NCI-H2171 treated with DMSO at 0.1 percent for 48 hours (cell line): ENCODE measurements at places on chromosomes 7 and 10.

DNA sequence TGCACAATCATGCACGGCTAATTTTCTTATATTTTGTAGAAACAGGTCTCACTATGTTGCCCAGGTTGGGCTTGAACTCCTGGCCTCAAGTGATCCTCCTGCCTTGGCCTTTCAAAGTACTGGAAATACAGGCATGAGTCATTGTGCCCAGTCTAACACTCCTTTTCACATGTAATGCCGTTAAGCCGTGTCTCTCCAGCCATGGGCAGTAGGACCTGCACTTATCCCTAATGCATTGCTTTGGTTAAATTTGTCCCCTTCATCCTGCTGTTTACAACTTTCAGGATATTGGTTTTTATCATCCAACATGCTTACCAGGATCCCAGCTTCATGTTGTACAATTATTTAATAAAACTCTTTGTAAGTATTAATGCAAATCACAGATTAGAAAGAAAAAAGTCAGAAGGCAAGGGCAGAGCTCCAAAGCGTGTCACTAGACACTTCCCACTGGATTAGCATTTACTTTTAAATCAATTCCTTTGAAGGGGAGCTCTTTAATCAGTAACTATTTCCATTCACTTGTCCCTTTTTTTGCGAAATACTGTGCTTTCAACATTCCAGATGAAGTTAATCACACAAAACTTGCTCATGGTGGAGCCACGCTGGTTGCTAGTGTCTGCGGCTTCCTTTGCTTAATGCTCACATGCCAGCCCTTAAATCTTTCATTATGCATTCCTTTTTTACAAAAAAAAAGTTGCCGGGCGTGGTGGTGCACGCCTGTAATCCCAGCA, 256.0 kb upstream of the AUTS2 start:
- DNase-seq, result no peak

DNA sequence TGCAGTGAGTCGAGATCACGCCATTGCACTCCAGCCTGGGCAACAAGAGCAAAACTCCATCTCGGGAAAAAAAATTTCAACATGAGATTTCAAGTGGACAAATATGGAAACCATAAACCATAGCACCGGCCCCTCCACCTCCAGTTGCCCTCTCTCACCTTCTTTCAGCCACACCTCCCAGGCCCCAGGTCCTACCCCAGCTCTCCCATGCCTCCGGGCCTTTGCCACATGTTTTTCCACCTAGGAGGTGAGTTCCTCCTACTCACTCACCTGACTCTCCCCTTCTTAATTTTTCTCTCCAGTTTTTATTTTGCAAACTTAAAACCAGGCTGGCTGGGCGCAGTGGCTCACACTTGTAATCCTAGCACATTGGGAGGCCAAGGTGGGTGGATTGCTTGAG, 13.7 kb upstream of the CLDN4 start:
- no peak for DNase-seq

DNA sequence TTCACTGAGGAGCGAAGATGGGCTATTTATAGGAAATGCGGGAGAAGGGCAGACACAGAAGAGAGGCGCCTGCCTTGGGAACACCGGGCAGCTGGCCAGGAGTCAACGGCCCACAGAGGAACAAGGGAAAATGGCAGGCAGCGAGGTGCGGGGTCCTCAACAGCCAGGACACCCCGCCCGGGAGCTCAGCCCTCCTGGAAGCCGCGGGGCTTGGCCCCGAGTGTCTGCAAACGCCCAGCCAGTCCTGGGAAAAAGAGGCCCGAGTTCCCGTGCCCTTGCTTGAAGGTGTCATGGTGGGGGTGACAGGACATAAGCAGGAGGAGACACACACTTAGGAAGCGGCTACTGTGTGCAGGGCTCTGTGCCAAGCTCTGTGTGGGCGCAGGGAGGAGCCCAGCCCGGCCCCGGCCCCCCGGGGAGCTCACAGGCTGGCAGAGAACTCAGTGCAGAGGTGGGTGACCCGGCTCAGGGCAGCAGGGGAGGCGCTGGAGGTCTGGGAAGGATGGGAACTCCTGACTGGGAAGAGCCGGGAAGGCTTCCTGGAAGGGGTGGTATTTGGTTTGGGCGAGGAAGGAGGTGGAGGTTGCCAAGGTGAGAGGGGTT, 79.9 kb downstream of the ELFN1 start:
- no peak for DNase-seq

GRCh38 chr7:130365511-130366441, 14.5 kb upstream of the CPA1 start:
- peak; percentile 99 for DNase-seq

DNA sequence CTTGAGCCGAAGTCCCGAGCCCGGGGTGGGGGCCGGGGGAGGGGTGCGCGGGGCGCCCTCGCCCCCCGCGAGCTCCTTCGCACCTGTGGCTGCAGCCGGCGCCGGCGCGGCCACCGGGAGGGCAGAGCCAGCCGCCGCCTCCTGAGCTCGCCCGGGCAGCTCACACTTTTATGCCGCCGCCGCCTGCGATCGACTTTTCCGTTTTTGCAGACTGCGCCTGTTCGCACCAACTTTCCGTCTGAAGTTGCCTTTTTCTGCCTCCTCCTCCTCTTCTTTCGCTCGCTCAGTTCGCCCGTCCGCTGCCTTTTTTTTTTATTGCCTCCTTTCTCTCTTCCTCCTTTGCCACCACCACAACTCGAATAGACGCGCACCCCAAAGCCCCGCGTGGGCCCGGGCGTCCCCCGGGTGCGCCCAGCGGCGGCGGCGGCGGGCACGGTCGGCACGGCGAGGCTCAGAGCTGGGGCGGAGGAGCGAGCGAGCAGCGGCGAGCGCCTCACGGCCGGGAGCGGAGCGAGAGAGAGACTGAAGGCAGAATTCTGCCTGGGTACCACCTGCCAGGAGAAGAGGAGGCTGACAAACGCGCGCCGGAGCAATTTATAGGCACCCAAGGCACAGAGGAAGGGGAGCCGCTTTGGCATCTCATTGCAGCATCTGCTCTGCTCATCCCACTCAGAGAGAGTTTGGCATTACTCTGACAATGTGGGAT, at the start of gene C1QL3:
TSS of gene C1QL3 (minus strand) at position 569 of the 706 bp plus-strand sequence. CDS start 814 bp downstream, outside the sequence.
- DNase-seq, result peak; percentile 21

- DNase-seq, result no peak
Measured at GRCh38 chr7:156752367-156753228, 112.0 kb downstream of the RNF32 start.

GRCh38 chr10:15106352-15107013, 9.3 kb downstream of the RPP38 start:
- DNase-seq, result peak; percentile 39

DNA sequence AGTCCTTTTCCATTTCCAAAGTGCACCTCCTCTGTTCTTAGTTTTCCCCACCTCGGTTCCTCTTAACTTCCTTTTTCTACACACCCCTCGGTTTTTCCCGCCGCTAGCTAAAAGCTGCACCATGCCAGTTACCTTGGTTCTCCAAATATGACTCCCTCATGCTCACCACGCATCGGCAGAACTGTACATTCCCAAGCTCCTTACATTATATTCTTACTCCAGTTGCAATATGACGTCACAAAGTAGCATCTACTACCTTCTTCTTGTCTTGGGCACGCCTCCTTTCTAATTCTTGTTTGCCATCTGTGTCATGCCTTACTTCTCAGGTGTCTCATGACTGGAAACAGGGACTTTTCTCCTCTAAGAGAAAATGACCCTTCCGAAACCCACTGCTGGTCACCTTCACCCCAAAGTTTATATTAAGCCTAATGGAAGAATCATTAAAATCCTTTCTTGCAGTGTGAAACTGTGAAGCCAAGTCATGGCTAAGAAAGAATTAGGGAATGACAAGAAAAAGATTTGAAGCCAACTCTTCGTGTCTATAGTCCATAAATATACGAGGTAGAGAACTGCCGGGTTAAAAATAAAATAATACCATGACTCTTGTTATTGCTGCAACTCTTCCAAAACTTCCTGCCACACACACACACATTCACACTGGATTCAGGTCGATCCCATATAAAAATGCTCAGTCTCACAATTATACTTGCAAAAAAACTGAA, 1.7 kb downstream of the ESYT2 start:
- no peak for DNase-seq

- DNase-seq, result no peak
Measured at GRCh38 chr7:51021906-51022570, 239.3 kb upstream of the GRB10 start.
